ENCODE measurements at places on chromosomes 16 and 17.

- no peak for DNase-seq
Measured at GRCh38 chr17:70137451-70138230, 31.7 kb upstream of the KCNJ2 start.

DNA sequence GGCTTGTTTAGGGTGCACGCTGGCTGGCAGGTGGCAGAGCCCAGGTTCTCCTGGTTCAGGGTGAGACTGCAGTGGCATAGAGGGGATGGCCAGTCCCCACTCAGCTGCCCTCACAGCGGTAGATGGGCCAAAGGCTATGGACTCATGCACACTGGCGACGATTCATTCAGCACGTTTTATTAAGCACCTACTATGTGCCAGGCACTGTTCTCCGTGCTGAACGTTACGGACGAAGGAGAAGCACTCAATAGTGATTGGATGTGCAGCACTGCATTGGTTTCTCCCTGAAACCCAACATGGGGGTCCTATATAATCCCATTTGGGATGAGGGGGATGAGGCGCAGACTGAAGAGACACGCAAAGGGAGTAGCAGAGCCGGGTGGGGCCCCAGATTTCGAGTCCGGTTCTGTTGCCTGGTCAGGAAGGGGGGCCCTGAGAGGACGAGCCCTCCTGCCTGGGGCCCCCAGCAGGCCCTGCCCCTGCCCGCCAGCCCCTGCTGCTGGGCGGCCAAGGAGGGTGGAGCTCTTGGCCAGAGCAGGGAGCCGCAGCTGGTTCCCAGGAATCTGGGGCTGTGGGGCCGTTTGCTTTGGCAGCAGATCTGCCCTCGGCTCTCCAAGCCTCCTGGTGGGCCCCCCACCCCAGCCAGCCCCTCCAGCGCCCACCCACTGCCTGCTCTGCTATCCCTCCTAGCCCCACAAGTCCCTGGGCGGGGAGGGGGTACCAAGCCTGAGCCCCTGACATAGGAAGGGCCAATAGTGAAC lies 8.8 kb downstream of the GLIS2 start:
- no peak for DNase-seq

- DNase-seq = no peak
Measured at GRCh38 chr17:50060951-50061712, 5.2 kb downstream of the ITGA3 start.

DNA sequence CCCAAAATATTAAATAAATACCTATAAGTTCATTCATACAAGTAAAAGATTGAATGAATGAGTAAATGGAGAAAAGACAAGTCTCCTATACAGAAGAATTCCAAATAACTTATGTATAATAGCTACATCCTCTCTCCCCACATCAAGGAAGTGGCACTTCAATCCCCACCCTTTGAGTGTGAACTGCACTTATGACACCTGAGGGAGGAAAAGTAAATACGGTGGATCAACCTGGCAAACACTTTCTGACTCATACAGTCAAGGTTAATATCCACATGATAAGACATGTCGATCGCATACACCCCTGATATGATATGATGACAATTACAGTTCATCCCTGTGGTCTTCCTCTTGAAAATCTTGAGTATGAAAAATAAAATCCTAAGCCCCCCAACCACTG lies 18.0 kb downstream of the SLFN12L start:
- DNase-seq = no peak

DNA sequence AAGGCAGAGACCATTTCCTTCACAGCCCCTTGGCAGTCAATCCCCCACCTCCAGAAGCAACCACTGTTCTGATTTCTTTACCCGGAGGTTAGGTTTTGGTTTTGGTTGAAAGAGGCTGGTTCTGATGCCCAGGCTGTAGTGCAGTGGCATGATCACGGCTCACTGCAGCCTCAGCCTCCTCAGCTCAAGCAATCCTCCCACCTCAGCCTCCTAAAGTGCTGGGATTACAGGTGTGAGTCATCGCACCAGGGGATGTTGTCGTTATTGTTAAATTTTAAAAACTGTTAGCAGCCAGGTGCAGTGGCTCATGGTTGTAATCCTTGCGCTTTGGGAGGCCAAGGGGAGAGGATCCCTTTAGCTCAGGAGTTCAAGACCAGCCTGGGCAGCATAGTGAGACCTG lies 3.0 kb upstream of the CTRB2 start:
- no peak for DNase-seq
